ENCODE measurements at places on chromosomes 13 and 19.

- DNase-seq = no peak
Observed at GRCh38 chr13:98428256-98428966, 148.5 kb downstream of the STK24 start.

DNA sequence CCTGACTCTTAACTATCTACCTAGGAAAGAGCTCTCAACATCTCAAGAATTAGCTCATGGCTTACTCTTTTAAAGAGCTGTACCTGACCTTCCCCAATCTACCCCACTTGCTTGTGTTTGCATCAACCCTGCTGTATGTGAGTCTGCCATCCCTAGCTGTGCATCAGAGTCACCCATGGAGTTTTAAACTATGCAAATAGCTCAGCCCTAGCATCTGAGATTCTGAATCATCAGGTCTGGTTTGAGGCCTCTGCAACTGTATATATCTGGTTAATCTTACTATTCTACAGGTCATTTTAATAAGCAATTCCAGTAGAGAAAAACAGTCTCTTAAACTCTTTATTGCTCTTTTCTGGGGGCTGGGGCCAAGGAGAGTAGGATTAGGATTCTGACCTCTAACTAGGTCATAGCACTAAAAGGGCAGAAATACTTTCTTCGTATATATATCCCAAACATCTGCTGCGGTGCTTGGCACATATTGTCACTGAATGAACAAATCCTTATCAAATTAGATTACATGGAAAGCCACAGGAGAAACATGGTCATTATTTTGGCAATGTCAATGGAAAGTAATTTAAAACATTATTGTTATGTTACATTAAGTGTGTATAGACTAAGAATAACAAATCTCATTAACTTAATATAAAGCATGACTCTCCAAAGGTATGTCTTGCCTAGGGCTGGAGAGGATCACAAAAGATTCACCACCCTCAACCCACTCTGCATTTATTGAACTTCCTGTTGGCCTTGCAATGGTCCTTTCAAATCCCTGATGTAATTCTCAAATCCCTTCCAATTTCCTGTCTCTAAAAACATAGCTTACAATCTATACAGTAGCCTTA is 232.2 kb downstream of the DACH1 start:
- DNase-seq = no peak

DNA sequence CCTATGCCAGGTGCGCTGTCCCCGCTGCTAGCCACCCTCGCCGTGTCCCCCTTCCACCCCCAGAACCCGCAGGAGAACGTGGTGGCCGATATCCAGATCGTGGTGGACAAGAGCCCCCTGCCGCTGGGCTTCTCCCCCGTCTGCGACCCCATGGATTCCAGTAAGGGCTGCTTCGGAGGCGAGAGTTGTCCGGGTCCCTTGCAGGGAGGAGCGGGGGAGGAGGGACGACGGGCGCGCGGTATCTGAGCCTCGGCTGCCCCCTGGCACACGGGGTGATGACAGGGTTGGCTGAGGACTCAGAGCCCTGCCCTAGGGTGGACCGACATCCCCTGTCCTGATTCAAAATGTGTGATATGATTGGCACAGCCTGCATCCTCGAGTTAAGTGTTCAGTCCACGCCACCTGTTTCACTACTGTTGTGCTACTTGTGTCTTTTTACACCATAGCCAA is 653 bp downstream of the MVB12A start:
- no peak for DNase-seq

DNA sequence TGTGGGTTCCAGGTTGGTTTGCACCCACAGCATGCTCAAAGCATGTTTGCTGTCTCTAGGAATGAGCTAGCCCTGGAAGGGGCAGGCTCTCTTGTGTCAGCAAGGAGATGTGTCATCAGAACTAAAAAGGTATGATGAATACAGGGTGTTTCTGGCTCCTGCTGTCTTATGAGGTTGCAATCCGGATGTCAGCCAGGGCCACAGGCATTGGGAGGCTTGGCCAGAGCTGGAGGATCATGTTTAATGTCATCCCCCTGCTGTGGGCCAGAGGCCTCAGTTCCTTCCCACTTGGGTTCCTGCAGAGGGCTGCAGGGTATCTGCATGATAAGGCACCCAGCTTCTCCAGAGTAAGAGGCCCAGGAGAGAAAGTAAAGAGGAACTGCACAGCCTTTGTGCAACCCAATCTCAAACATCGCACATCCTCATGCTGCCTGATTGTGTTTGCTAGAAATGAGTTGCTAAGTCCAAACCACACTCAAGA is 193.6 kb downstream of the COL4A1 start:
- DNase-seq = no peak

DNA sequence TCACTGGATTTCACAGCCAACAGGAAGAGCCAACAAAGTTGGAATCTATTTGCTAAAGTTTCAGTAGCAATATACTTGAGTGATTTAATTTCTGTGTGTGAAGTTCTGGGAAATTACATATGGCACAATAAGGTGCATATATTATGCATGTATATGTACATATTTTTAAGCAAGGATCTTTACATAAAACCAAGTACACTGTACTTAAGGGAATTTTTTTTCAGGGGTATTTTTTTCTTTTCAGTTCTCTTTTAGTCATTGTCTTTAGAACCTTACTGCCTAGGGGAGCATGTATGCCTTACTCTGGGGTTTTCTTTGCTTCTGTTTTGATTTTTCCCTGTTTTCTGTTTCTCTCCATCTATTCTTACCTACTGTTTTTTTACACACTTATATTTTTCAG is 7.4 kb downstream of the RAP2A start:
- no peak for DNase-seq

GRCh38 chr19:15673176-15673654 is 328 bp downstream of the CYP4F12 start:
- DNase-seq = no peak

GRCh38 chr19:47280183-47280797 is 5.6 kb downstream of the INAFM1 start:
- DNase-seq = peak; percentile 45

- DNase-seq = no peak
Observed at GRCh38 chr13:33015791-33016323, 366 bp upstream of the KL start.

DNA sequence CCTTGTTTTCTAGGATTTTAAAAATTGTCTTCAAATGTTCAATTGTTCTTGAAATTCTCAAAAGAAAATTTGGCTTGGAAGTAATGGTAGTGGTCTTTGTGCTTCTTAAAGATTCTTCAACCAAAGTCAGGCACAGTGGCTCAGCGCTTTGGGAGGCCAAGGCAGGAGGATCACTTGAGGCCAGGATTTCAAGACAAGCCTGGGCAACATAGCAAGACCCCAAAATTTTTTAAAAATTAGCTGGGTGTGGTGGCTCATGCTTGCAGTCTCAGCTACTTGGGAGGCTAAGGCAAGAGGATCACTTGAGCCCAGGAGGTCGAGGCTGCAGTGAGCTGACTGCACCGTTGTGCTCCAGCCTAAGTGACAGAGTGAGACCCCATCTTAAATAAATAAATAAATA is 153.5 kb upstream of the ZNF507 start:
- DNase-seq = no peak

DNA sequence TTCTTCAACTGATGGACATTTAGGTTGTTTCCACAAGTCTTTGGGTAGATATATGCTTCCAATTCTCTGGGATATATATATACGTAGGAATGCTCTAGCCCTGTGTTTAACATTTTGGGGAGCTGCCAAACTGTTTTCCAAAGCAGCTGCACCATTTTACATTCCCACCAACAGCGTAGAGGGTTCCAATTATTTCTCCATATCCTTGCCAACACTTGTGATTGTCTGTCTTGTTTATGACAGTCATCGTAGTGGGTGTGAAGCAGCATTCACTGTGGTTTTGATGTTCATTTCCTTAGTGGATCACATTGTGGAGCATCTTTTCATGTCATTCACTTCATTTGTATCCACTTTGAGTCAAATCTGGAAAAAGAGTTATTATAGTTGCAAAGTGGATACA is 4.7 kb upstream of the CBLC start:
- DNase-seq = no peak

DNA sequence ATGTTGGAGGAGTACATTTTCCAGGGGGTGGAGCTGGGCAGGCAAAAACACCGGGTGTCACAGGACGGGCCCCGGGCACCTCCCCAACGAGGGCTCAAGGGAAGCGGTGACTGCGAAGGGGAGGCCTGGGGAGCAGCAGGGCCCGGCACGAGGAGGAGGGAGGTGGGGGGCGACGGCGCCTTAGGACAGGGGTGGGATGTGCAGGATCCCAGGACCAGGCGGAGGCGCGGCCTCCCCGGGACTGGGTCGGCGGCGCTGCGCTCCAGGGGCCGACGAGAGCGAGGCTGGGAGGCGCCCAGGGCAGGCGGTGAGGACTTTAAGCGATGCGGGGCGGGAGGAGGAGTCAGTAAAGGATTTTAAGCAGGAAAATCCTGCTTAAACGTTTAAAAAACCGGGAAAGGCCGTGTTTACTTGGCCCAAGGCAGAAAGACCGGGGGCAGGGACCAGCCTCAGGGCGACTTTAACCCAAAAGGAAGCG is 427 bp downstream of the ZNF160 start:
- DNase-seq = peak; percentile 14

- DNase-seq = no peak
Observed at GRCh38 chr13:80348314-80348713, 7.4 kb upstream of the SPRY2 start.

GRCh38 chr13:106597749-106598395 is 29.9 kb upstream of the ARGLU1 start:
- no peak for DNase-seq

GRCh38 chr19:16368385-16369305 is 44.0 kb downstream of the KLF2 start:
- peak; percentile 50 for DNase-seq

DNA sequence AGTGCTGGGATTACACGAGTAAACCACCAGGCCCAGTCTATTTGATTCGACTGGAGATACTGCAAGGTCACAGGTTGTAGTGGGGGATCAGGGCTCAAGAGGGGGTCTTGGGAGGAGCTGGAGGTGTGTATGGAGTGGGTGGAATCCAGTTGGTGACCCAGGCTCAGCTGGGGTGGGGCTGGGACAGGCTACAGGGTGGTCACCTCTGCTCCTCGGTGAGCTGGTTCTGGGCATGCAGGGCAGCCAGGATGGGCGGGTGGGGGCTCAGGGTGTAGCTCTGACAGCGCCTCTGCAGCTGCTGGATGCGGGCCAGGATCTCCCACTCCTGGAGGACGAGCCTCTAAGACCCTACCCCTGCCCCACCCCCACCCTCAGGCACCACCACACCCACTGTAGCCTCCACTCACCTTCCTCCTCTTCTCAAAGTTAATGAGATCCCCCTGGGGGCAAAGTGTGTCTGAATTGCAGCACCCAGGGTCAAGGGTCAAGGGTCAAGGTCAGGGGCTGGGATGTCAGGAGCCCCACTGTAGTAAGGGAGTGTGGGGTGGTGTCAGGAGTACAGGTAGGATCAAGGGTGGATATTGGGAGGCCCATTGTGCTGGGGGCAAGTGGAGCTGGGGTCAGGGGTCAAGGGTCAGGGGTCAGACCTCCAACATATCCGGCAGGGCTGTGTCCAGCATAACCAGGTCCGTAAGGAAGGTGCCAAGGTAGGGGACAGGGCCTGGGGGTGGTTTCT is 17.1 kb downstream of the RGL3 start:
- no peak for DNase-seq

- DNase-seq = no peak
Observed at GRCh38 chr13:25874064-25874737, 177.6 kb downstream of the SHISA2 start.

DNA sequence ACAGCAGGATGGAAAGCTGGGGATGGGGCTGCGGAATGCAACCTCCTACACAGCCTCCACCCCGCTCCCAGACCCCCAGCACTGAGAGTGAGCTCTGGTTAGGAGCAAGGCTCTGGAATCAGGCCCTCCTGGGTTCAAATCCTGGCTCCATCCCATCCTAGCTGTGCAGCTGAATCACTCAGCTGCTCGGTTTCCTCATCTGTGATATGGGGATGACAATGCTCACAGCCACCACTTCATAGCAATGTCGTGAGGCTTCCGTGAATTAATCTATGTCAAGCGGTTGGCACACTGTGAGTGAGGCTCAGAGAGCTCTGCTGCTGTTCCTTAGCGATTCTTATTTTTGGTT is 538 bp downstream of the ACP7 start:
- no peak for DNase-seq

GRCh38 chr19:50796128-50796633 is 6.0 kb downstream of the ACP4 start:
- DNase-seq = no peak

GRCh38 chr13:93867481-93867880 is 612.0 kb downstream of the DCT start:
- no peak for DNase-seq

GRCh38 chr19:56141417-56141993 is 418 bp downstream of the ZNF444 start:
- peak; percentile 19 for DNase-seq

GRCh38 chr13:20274466-20274865 is 42.3 kb upstream of the GJB6 start:
- DNase-seq = no peak

DNA sequence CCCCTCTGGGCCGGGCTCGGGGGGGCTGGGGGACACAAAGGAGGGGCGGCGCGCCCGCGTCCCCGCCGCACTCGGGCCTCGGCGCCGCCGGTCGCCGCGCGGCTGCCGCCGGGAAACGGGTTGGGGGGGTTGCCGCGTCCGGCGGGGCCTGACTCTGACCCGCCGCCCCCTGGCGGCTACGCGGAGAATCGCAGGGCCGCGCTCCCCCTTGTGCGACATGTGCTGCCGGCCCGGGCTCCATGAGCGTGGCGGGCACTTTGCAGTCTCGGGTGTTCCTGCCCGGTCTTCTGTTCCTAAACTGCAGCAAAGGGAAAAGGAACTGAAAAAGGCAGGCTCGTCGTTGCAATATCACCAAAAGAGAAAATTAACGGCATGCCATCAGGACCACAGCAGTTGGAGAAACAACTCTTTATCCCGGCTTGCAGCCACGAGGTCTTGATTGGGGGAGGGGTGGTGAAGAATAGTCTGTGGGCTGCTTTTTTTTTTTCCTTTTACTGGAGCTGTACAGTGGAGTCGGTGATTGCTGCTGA is 1.5 kb downstream of the MIR17HG start:
- peak; percentile 93 for DNase-seq

- DNase-seq = peak; percentile 92
Observed at GRCh38 chr19:47240996-47241918, 10.3 kb upstream of the BBC3 start.

DNA sequence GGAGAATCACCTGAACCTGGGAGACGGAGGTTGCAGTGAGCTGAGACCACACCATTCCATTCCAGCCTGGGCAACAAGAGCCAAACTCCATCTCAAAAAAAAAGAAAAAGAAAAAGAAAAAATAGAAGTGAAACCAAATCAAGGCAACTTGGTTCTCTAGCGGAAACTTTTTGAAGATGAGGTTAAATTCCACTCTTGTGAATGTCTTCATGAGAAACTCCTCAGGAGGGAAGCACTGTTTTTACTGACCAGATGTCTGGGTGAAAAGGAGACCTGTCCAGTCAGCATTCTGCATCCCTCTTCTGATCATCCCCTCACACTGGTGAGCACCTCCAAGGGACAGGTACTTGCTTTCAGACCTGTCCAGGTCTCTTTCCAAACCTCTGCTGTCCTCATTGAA is 15.8 kb downstream of the BRD4 start:
- no peak for DNase-seq

- no peak for DNase-seq
Observed at GRCh38 chr19:19524053-19524452, 4.7 kb upstream of the YJEFN3 start.

Measured in activated T-cell treated with anti-CD3 and anti-CD28 coated beads, Interleukin-2, amount 50 U/mL, for 4 hours (primary cell).